ENCODE measurements at places on chromosomes 2 and 18.

- no peak for DNase-seq
Measured at GRCh38 chr2:16652296-16653082, 13.1 kb downstream of the CYRIA start.

DNA sequence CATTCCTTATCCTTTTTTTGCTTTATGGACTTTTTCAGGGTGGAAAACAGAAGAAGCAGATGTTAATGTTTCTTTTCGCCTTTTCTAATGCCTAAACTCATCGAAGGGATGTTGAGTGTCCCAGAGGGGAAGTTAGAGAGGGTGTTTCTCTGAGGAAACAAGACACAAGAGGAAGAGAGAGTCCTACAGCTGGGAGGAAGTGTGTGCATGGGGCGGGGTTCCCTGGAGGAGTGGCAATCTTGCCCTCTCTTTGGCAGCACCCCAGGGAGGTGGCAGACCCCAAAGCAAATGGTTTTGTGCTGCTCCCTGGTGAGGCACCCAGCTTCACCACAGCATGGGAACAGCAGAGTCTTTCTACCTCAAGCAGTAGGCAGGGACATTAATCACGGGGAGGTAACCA is 377.6 kb downstream of the RND3 start:
- DNase-seq = no peak

- DNase-seq = peak; percentile 14
Measured at GRCh38 chr18:74682991-74683297, 85.3 kb downstream of the ZNF407 start.

DNA sequence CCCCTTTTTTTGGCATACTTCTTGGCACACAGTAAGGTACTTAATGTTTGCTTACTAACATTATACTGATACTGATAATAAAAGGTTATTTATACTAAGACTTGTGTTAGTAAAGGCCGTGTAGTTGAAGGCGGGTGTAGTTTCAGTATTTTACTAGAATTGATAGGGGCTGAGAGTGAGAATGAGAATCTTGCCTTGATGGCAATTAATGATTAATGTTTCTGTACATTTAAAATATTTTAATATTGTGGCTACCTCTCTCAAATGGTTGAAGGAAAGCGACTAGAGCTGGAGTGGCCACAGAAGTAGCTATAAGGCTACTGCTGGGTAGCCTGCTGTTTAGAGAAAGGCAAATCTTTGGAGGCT is 29.3 kb downstream of the PELI1 start:
- DNase-seq = no peak

- peak; percentile 89 for DNase-seq
Measured at GRCh38 chr2:186995092-186995491, 146.1 kb upstream of the ZSWIM2 start.

GRCh38 chr2:101200676-101201075 is 49.5 kb upstream of the TBC1D8 start:
- peak; percentile 34 for DNase-seq

DNA sequence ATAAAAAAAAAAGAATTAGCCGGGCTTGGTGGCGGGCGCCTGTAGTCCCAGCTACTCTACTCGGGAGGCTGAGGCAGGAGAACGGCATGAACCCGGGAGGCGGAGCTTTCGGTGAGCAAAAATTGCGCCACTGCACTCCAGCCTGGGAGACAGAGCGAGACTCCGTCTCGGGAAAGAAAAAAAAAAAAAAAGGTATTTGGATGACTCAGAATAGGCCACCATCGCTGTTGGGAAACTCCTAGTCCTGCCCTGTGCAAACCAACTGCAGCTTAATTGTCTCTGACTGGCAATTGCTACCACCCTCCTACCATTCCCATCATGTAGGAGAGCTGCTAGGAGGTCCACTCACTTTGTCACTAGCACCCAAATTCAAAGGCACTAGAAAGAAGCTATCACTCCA is 43.5 kb downstream of the ATP8B1 start:
- DNase-seq = no peak

- no peak for DNase-seq
Measured at GRCh38 chr2:119256582-119256921, 32.9 kb downstream of the STEAP3 start.

DNA sequence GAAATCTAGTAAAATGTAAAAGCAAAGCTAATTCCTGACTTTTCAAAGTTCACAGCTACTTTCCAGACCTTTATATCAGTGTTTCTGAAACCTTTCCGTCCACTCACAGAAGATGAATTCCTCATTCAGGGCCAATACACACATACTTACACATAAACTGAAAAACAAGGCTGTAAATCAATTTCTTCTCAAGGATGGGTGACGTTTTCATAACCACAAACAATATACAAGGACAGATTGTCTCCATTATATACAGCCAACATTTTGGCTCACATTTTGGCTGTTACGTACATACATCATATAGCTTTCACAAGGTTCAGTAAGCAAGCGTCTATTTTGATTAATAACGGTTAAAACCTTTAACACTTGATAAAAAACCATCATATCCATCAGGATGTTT is 1.4 kb downstream of the RPRD1A start:
- DNase-seq = peak; percentile 18

GRCh38 chr2:137220438-137220993 is 455.2 kb downstream of the THSD7B start:
- DNase-seq = peak; percentile 89

DNA sequence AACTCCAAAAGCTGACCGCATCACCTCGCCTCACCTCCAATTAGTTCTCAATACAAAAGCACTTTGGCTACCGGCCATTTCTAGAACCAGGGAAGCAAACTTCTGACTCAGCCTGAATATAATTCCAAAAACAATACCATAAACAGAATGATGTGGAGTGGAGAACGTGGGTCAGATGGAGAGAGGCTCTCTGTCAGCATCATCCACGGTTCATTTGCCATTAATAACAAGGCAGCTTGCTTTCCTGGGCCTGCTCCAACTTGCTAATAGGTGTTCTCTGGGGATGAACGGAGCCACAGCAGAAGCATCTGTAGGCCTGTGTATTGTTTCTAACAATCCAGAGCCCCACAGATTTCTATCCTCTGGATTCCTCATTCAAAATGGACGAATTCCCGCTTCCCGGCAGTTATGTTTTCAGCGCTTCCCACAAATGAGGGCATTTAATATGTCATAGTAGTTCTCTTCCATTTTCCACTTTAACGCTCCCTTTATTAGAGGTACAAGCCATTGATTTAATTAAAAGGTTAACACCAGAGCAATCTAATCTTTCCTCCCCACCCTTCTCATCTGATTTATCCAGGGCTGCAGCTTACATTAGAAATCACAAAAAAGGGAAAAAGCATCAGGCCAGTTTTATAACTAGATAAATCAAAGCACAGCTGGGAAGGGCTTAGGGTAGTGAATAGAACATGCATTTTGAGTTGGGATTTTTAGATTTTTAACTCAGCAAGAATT is 23.2 kb upstream of the CNTNAP5 start:
- DNase-seq = no peak

DNA sequence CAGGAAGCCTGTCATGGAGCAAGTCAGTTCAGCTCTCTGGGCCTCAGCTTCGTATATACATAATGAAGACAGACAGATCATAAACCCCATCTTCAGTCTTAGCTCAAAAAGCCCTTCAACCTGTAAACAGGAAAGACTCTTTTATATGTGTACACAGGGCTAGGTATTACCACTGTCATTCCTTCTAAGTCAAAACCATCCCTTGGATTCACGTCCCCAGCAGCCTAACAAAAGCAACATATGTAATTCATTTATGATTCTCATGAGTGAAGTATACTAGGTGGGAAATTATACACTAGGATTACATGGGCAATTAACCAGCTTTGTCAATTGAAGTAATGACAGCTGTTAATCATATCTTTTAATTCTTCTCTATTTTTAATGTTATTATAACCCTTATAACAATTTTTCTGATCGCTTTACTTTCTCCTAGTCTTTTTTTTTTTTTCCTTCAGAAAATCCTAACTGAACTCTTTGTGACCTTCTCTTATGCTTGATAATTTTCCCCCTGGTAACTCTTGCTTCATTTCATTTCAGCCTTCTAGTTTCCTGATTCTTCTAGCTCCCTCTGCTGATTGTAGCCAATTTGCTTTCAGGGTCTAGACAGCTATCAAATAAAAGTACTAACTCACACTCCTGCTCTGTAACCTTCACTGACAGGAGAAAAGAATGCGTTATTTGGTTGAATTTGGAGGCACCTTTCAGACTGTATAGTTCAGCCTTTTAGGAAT is 99.7 kb downstream of the RBM43 start:
- DNase-seq = peak; percentile 74

- DNase-seq = no peak
Measured at GRCh38 chr2:236824836-236825235, 255.2 kb downstream of the ACKR3 start.

- DNase-seq = no peak
Measured at GRCh38 chr2:69353360-69353759, 33.7 kb downstream of the GFPT1 start.

GRCh38 chr2:112062894-112063293 is 7.8 kb downstream of the TMEM87B start:
- DNase-seq = no peak

DNA sequence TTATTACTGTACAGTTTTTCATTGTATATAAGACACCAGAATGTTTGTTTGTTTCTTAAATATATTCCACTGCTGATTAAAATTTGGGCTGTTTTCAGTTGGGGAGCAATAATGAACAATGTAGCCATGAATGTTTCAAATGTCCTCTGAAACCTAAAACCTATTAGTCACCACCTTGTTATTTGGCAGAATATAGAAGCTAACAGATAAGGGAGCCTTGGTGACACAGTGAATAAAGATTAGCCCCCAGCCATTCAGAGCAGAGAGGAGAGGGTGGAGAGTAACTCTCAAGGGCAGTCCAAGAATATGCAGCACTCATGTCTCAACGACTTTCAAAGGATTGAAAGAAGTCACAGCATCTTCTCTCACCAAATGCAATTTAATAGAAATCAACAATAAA is 43.1 kb upstream of the ATP8B1 start:
- DNase-seq = peak; percentile 89

GRCh38 chr18:48575301-48575657 is 36.4 kb downstream of the CTIF start:
- DNase-seq = no peak

DNA sequence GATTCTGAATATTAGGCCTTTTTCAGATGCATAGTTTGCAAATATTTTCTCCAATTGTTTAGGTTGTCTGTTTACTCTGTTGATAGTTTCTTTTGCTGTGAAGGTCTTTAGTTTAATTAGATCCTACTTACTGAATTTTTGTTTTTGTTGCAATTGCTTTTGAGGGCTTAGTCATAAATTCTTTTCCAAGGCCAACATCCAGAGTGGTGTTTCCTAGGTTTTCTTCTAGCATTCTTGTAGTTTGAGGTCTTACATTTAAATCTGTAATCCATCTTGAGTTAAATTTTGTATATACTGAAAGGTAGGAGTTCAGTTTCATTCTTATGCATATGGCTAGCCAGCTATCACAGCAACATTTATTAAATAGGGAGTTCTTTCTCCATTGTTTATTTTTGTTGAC is 404.8 kb downstream of the LNPK start:
- no peak for DNase-seq

GRCh38 chr2:230975927-230976326 is 20.0 kb upstream of the SPATA3 start:
- no peak for DNase-seq

DNA sequence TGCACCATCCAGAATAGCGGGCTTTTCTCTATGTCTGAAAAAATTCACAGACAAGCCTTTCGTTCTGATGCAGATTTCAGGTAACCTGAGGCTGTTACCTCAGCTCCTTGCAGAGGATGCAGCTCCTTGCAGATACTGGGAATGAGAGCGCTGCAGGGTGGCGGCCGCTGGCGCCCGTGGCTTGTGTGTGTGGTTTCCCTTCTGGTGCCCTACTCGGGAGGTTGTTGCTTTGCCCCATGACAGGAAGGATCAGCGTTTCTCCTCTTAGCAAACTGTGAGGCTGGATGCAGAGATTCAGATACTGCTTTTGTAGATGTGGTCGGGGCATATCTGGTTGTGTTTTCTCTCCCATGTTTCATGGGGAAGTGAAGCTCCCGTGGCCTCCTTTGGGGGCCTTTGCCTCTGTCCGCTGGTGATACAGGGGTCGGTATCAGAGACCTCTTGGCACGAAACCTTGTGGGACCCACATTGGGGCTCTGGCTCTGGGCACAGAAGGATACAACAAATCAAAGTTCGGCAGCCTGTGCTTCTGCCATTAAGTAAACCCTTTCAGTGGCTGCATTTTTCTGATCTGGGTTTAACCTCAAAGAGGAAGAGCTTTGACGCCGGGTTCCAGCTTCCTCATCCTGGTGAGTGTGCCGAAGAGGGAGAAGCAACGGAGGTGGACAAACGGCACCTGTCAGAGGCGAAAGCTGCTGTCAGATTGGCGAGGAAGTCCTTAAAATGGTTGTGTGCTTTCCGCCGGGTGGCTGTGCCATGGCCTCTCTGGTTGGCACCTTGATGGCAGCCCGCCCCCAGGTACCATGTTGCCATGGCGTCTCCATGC is 127.8 kb downstream of the MBP start:
- no peak for DNase-seq

- DNase-seq = peak; percentile 43
Measured at GRCh38 chr2:135785032-135785431, 43.4 kb downstream of the UBXN4 start.

GRCh38 chr2:109244750-109245382 is 115.9 kb downstream of the SH3RF3 start:
- no peak for DNase-seq

DNA sequence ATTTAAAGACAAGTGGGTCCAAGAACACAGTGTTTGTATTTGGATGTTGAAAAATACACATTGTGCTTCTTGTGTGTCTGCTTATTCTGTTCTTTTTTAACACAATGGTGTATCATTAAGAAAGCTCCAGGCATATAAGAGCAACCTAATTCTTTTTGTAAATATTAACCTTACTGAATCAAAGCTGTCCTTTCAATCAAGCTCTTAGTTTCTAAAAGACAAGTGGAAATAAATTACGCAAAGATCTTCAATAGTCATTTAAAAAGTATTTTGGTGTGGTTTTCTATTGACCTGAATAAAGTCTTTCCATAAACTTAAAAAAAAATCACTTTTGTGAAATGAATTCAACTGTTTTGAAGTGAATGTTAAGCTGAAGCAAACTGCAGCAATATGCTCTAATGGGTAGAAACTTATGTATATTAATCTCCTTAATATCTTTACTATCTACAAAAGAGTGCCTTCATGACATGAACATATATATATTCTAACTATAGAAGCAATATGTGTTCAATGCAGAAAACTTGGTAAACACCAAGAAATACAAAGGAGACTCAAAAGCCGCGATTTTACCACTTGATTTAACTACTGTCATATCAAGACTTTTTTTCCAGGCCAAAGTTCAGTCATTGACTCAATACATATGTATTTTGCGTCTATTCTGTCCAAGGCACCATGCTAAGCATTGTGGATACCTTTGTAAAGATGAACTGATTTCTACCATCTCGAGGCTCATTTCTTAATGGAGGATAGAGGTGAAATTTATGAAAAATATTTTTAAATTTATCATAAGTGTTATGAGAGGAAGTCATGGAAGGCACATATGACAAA is 97.7 kb downstream of the ARHGAP15 start:
- DNase-seq = no peak

Data from cardiac fibroblast (primary cell).